ENCODE measurements at places on chromosomes 2 and 18.

DNA sequence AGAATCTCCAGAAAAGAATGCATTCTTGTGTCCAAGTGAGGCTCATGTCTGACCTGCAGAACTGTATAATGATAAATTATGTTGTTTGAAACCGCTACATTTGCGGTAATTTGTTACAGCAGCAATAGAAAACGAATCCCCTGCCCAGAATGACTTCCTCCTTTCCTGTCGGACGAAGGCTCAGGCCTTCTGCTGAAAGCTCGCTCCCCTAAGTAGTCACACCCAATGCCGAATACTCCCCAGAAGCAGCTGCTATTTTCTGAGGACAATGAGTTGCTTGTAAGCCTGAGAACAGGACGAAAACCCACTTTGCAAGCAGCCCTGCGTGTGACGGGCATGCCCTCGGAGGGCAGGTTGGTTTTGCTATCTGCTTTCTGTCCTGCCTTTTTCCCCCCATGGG lies 27.7 kb upstream of the PTPN4 start:
- no peak for DNase-seq

DNA sequence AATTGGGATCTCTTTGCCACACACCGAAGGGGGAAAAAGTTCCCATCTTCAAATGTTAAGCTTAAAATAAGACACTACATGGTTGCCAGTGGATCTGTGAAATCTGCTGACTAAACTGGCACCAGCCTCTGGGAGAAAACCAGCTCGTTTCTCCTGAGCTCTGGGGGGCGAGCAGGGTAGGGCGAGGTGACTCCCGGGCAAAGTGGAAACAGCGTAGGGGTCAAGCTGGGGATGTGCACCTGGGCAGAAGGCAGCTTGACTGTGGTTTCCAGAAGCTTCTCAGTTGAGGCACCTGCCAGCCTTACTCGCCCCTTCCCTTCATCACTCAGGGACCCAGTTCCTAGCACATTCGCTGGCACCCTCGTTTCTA lies 62.8 kb downstream of the SFXN5 start:
- DNase-seq: no peak

DNA sequence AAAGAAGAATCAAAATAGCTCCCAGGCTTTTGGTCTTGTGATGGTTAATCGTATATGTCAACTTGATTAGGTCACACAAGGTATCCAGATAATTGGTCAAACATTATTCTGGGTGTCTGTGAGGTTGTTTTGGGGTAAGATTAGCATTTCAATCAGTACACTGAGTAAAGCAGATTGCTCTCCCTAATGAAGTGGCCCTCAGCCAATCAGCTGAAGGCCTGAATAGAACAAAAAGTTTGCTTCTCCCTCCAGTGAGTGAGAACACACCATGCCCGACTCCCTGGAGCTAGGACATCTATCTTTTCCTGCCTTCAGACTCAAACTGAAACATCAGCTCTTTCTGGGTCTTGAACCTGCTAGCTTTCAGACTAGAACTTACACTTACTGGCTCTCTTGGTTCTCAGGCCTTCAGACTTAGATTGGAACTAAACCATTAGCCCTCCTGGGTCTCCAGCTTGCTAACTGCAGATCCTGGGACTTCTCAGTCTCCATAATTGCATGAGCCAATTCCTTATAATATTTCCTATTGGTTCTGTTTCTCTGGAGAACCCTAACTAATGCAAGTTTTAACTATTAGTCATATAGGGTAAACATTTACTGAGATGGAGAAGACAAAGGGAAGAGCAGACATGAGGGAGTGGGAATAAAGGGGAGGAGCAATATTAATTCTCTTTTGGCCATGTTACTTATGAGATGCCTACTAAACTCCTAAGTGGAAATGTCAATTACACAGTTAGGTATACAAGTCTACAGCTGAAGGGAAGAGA lies 25.5 kb downstream of the LNPK start:
- no peak for DNase-seq

GRCh38 chr2:200159829-200160781 lies 146.4 kb upstream of the SPATS2L start:
- DNase-seq: no peak

Data from activated T-helper 2 cell treated with anti-CD3 and anti-CD28 coated beads, Interferon-gamma antibody, Interleukin-2, Interleukin-4, amounts not matched to agents 10 μg/mL and 5 μg/mL and 100 μg/mL, durations not matched to agents 14 hours and 24 hours and 36 hours (primary cell).